Activated CD4-positive, alpha-beta T cell treated with anti-CD3 and anti-CD28 coated beads for 4 hours (primary cell): ENCODE measurements at places on chromosomes 7 and 10.

DNA sequence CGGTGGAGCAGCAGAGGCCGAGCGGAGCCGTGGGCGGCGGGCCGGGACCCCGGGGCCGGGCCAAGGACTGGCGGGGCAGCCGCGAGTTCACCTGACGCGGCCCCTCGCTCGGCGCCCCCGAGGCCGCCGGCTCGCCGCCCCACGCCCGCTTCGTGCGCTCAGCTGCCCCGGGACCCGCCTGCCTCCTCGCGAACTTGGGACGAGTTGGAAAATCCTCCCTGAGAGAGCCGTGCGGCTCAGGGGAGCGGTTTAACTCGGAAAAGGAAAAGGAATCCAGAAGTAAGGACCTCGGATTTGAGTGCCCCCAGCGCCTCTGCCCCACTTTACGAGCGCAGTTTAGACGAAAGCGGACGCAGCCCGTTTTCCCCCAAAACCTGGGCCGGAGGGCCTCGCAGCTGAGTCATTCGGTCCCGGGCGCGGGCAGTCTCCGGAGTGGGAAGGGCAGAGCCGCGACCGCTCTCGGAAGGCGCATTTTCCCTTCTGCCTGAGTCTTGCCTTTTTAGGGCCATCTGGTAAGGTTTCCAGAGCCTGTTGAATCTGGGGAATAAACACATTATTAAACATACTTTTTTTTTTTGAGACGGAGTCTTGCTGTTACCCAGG, 744 bp downstream of the CREM start:
- peak; percentile 55 for DNase-seq

- no peak for DNase-seq
Measured at GRCh38 chr10:27626890-27627289, 118.7 kb downstream of the MKX start.

- no peak for DNase-seq
Measured at GRCh38 chr10:12212454-12212853, 16.5 kb downstream of the CDC123 start.

- no peak for DNase-seq
Measured at GRCh38 chr7:108308903-108309302, 147.3 kb downstream of the NRCAM start.

DNA sequence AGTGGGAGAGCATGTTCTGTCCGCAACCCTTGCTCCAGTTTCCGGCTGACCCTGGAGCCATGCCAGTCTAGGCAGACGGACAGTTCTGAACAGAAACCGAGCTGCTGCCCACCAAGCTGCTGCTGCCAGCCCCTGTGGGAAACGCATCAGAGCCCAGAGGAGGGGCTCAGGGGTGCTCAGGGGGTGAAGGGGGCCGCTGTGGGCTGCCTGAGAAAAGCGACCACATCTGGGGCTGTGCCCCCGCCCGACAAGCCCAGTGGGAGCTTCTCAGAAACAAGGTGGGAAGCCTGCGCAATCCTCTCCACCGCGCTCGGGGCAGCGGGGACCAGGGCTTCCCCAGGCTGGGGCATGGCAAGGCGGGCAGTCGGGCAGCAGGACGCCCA, 38.8 kb upstream of the CFAP46 start:
- no peak for DNase-seq

GRCh38 chr7:148230296-148230695, 360.3 kb upstream of the C7orf33 start:
- DNase-seq: no peak

DNA sequence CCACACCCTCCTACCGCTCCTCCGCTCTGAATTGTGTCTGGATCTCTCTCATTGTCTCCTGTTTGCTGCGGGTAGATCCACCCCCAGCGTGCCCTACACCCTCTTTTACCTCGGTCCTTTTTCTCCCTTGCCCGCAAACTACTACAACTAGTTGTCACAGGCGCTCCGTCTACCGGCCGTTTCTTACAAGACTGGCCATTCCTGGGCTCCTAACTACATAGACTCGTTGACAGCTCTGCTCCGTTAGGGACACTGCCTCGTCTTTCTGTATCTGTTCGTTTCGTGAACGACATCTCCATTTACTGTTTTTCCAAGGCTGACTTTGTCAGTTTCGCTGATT, 786 bp downstream of the TAF3 start:
- peak; percentile 8 for DNase-seq

- no peak for DNase-seq
Measured at GRCh38 chr7:121872831-121873288, at the start of gene PTPRZ1. PTPRZ1 (plus strand) TSS chr7:121873161; CDS start chr7:121873500, 339 bp downstream.

- DNase-seq: no peak
Measured at GRCh38 chr10:125086691-125087090, 73.7 kb downstream of the CTBP2 start.

DNA sequence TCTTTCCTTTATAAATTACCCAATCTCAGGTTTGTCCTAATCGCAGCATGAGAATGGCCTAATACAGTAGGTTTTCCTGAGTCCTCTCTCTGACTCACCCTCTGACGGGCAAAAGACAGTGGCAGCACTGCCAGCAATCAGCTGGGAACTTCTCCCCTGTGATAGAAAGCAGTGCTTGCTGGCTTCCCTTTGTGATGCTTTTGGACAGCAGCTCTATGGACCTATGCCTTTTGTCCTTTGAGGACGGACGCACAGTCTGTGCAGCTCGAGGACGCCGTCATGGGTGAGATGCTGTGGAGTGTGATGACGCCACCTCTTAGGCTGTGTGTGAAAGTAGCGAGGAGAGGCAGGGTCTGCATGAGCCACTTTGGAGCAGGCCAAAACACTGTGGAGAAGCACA, 68.8 kb downstream of the KIAA1217 start:
- no peak for DNase-seq

DNA sequence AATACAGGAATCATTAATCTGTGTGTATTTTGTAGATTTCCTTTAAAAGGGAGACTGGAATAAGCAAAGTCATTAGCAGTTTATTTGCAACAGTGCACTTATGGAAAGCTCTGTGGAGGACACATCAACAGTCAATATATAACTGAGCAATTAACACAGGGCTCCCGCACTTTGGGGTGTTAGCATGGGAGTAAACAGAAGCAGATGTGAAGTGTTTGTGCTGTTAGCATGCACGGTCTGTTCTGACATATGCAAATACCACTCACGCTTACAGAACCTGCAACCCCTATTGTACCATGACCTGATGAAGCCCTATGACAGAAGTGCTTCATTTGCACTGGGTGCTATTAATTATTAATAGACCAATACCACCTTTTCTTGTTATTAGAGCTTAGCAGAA, 118.9 kb downstream of the PPP1R3A start:
- DNase-seq: no peak

DNA sequence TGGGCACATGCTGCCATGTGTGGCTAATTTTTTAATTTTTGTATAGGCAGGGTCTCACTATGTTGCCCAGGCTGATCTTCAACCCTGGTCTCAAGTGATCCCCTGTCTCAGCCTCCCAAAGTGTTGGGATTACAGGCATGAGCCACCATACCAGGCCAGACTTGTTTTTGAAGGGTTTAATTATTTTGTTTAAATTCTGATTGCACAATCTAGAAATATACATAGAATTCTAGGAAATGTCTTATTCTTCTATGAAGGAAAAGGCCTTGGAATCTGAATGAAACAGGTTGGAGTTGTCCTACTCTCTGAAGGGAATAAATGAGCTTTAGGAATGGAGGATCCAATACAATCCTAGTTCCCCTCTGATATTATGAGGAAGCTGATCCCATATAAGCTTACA, 15.5 kb upstream of the JCAD start:
- no peak for DNase-seq

GRCh38 chr10:114329634-114330365, 74.5 kb downstream of the AFAP1L2 start:
- no peak for DNase-seq

GRCh38 chr10:5658871-5659618, 7.3 kb downstream of the ASB13 start:
- no peak for DNase-seq

DNA sequence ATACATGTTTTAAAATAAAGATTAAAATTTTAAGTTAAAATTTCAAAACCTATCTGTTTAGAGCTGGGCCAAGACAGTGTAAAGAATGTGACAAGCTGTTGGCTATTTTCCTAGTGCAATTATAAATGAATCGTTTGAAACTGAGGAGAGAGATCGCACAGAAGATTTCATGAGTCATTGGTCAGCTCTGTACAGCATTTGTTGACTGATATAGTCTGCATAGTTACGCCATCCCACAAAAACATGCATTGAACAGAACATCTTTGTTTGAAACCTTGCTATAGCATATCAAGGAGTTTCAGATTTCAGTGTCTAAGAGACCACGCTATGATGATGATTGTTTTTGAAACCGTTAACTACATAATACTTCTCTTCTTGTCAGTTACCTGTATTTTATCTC, 1.3 kb upstream of the C10orf67 start:
- no peak for DNase-seq
